ENCODE measurements at places on chromosomes 5 and 9.
A peak's percentile ranks its signal among the peaks of the same experiment; 100 is the strongest.

- DNase-seq = no peak
Measured at GRCh38 chr5:157600252-157600651, 24.7 kb upstream of the ADAM19 start.

DNA sequence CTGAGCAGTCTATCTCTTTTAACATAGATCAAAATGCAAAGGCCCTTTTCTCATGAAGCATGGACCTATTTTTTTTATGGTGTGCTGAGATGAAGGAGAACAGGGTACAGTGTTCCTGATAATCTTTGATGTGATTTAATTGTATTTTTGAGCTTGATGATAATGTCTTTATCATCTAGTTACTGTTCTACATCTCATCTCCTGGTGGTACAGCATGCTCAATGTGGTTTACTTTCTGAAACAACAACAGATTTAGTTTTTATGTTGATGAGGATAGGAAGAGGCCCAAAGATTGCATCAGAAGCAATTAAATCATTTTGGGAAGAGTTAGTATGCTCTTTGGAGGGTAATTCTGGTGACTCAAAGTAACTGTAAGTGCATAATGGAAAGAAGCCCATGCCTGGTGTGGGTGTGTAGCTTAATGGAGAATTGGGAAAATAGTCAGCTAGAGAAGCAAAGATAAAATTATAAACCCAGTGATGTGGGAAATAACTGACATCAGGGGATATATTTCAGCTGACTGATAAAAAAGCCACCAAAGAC, 123.0 kb upstream of the KCNN2 start:
- no peak for DNase-seq

- peak; percentile 3 for DNase-seq
Measured at GRCh38 chr5:44885903-44886302, 77.2 kb downstream of the MRPS30 start.

- peak; percentile 83 for DNase-seq
Measured at GRCh38 chr9:16704116-16705110, 166.1 kb downstream of the BNC2 start.

DNA sequence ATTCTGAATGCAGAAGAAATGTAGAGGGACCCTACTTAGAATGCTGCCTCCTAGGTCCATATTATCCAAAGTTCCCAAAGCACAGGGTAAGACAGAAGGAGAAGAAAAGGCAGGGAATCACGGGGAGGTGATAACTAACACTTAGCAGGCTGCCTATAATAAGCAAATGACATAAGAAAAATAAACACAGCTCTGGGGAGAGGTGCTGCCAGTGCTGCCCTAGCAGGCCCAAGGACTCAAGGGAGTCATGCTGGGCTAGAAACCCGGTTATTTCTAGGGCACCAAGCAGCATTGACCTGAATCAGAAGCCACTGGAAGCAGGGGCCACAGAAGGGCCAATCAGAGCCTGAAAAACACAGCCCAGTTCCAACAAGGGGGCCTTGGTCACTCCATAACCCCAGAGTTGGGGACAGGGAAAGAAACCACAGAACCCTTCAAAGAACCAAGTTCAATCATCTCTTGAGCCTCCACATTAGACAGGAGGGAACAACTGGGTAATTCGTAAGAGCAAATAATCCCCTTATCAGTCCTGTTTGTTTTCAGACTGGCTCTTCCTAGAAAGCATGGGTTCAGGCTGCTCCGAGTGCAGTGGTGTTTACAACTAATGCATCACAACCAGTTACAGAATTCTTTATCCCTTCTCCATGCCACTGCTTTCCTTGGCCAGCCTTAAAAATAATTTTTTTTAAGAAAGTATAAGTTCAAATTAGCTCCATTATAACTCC, 24.0 kb downstream of the NRG2 start:
- DNase-seq = no peak

DNA sequence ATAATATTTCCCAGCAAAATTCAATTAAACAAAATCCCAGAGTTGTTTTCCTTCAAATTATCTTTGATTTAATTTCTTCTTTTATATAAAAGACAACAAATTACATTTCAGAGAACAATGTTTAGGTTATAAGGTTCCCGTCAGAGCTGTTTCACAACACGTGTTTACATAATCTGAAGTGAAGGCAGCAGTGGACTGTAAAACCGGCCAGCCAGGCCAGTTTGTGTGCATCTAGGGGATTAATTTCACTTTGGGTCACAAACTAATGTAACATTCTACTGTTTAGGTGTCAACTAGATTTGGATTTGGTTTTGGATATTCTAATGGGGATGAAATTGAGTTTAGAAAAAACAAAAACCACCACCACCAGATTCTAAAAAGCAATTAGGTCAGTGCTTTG, 86.5 kb upstream of the PLPP1 start:
- DNase-seq = no peak

GRCh38 chr9:126915281-126915816, 767 bp downstream of the RALGPS1 start:
- DNase-seq = no peak

DNA sequence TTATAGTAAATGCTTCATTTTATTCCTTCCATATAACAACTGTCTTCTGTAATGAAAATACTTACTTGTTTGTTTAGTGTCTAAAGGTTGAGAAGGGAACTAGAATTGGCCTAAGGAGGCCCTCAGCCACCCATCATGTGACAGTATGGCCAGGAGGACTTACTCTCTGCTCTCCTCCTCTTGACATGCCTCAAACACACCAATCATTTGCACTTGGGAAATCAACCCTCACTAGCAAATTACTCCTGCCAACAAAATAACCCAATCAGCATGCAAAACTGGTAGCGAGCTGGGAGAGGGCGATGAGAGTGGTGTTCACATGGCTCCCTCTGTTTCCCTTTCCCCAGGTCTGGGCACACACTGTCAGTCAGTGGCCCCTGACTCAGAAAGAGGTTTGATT, 58.6 kb upstream of the MEF2C start:
- no peak for DNase-seq

DNA sequence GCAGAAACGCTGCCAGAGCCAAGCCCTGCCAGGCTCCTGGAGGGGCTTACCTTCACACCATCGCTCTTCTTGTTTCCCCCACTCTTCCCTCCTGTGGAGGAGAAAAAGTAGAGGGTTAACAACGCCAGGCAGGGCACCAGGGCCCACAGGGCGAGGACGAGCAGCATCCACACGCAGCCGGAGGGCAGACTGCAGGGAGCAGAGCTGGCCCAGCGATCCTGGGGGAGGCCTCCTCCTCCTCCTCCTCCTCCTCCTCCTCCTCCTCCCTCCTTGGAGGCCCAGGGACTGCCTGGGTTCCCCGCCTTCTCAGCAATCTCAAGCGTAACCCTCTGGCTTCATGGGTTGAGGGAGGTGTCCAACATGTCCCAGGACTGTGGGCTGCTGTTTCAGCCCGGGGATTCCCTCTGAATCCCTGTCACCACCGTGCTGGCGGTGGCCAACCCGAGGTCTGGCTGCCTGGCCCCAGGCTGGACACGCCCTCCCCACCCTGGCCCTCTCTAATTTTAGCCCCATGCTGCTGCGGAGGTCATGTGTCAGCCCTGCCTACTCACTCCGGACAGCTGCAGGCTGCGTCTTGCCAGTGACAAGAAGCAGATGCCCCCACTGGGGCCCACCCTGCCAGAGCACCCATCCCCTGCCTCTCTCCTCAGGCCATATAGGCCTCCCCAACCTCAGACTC, 44.3 kb downstream of the CAMK2A start:
- DNase-seq = no peak

GRCh38 chr9:80077059-80077458, 505.3 kb downstream of the TLE4 start:
- DNase-seq = no peak

DNA sequence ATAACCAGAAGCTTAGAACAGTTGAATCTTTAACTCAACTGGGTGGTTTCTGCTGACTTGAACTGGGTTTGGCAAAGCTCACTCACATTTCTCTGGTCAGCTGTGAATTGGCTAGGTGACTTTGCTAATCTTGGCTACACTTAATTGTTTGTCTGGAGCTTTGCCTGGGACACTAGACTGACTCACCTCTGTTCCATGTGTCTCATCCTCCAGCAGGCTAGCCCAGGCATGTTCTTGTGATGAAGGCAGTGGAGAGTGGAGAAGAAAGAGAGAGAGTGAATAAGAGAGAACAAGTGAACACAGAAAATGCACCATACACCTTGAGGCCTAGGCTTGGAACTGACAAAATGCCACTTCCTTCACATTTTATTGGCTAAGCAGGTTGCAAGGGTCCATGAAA, 32.6 kb downstream of the SPATA31D1 start:
- peak; percentile 73 for DNase-seq

DNA sequence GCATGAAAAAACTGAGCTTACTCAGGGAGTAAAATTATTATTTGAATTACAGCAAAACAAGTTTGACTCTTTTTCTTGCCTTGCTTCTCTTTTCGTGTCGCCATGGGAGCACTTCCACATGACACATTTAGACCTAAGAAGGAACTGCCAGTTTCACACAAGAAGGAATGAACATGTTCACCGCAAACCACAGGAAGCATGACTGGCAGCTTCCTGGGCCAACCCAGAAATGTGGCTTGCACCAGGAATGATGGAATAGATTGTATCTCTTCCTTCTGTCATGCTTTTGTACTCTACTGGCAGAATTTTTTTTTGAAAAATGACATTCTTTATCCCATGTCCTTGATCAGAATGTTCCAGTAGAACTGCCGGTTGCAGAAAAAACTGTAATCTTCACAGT, 32.9 kb upstream of the MAN2A1 start:
- peak; percentile 94 for DNase-seq

DNA sequence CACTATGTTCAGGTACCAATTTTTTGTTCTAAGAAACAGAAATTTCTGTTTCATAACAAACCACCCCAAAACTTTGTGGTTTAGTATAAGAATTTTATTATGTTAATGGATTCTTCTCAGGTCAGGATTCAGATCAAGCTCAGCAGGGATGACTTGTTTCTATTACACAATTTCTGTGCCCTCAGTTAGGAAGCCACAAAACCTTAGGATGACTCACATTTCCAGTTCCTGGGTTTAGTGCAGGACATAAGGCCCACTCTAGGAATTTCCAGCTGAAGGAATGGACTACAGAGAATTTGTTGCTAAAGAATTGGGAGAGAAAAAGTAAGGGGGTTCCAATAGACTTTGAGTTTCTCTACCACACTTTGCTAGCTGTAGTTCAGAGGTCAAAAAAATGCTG, 629.3 kb downstream of the ANXA1 start:
- peak; percentile 28 for DNase-seq

- DNase-seq = no peak
Measured at GRCh38 chr9:79152306-79152705, 419.5 kb upstream of the TLE4 start.

DNA sequence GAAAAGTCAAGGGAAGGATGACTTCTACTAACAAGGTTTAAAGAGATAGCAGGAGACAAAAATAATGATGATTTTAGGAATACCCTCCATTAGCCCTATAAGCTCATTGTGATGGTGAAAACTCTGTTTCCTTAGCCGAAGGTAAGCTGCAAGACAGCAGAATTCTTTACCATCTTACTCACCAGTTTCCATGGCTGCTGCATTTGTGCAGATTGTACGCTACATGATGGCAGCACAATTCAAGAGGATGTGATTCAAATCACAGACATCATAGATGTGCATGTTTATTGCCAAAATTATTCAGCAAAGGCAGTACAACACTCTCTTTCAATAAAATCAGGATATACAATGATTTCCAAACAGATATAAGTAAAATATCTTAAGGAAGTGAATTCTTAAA, 175.6 kb downstream of the SPATA31D1 start:
- DNase-seq = no peak

DNA sequence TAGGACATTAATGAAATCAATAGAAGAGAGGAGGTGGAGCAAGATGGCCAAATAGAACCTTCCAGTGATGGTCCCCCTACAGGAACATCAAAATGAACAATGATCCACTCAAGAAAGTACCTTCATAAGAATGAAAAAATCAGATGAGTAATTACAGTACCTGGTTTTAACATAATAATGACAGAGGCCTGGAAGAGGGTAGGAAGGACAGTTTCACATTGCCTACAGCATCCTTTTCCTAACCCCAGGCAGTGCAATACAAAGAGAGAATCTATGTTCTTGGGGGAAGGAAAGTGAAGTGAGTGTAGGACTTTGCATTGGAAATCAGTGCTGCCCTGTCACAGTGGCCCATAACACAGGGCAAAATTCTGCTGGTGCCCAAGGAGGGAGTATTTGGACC, 81.2 kb upstream of the SPTLC1 start:
- no peak for DNase-seq

DNA sequence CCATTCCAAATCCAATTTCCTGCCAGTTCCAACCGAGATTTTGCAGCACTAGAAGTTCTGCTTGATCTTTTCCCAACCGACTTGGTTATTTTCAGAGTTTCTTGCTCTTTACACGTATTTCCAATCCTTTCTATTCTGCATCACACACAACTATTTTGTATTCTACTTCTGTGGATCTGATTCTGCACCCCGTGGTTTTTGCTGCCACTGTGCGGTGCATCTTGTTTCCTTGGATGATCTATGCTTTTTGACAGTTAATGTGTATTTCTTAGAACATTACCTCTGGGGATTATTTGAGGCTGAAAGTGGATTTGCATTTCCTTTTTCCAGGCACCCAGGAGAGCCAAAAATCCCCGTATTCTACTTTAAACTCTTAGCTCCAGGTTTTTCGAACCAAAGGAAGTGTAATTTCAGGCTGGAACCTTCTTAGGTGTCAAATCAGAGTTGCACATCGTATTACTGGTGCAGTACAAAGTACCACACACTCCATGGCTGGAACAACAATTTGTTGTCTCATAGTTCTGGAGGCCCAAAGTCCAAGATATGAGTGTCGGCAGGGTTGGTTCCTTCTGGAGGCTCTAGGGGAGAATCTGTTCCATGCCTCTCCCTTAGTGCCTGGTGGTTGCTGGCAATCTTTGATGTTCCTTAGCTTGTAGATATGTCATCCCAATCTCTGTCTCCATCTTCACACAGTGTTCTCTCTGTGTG, 14.7 kb upstream of the SARDH start:
- DNase-seq = no peak

- DNase-seq = no peak
Measured at GRCh38 chr5:78771260-78772205, 123.0 kb upstream of the LHFPL2 start.

GRCh38 chr5:87307796-87308423, 40.2 kb downstream of the RASA1 start:
- DNase-seq = no peak

GRCh38 chr9:84339503-84339902, 1.1 kb downstream of the SLC28A3 start:
- DNase-seq = no peak

Data from fibroblast of skin of scalp (primary cell).